ENCODE measurements at places on chromosomes 16 and 17.

GRCh38 chr16:69100071-69100691 lies 5.3 kb upstream of the HAS3 start:
- no peak for DNase-seq

DNA sequence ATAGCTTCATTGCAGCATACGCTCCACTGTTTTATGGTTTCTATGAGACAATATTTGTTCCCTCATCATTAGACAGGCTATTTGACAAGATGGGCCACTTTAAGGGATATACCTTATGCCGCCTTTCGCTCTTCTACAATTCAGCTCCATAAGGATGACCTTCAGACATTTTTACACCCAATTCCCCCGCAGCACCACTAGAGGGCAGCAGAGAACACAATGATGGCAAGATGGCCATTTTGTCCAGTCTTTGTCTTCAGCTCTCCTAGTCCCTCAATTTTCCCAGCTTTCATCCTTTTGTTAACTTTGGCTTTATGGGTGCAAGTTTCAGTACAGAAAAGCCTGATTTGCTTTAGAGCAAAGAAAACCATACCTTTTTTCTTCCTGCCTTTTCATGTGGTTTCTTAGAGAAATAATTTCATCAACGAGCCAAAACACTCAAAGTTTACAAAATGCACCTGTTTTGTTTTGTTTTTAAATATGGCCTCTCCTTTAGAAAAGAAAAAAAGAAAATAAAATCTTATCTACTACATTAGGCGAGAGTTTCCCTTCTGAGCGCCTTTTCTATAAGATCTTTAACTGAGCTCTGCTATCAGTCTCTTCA lies 355.3 kb downstream of the TOX3 start:
- DNase-seq: peak; percentile 70

DNA sequence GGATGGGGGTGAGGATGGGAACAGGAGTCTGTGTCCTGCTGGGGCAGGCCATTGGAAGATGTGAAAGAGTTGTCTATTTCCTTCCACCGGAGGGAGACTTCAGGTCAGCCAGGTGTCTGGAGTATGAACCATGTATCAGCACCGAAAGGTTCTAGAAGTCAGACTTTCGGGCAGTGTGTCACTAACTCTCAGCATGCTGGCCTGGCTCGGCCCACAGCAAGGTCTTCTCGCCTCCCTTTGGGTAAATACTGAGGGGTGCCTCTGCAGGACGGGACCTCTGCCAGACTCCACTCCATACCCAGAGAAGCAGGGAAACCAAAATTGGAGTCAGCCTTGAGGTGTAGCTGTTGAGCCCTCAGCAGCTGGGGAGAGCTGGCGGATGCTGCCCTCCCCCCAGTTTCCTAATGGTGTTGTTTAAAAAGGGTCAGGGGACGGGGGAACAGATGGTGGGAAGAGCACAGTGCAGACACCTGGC lies 507 bp downstream of the CIITA start:
- DNase-seq: no peak

- no peak for DNase-seq
These were observed 92.7 kb downstream of the TMEM100 start for GRCh38 chr17:55629995-55630394.

DNA sequence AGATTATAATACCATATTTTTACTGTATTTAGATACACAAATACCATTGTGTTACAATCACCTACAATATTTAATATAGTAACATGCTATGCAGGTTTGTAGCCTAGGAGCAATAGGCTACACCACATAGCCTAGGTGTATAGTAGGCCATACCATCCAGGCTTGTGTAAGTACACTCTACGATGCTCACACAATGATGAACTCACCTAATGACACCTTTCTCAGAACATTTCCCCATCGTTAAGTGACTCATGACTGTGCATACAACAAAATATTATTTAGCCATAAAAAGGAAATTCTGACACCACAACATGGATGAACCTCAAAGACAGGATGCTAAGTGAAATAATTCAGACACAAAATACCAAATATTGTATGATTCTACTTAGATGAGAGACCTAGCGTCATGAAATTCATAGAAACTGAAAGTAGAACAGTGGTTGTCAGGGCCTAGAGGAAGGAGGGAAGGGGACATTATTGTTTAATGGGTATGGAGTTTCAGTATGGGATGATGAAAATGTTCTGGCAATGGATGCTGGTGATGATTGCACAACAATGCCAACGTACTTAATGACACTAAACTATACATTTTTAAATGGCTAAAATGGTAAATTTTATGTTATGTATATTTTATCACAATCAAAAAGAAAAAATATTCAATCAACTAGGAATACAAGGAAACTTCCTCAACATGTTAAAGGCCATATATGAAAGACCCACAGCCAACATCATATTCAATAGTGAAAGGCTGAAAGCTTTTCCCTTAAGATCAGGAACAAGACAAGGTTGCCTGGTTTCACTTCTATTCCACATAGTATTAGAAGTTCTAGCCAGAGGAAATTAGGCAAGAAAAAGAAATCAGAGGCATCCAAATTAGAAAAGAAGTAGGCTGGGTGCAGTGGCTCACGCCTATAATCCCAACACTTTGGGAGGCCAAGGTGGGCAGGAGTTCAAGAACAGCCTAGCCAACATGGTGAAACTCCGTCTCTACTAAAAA lies 5.9 kb upstream of the C16orf87 start:
- DNase-seq: no peak

DNA sequence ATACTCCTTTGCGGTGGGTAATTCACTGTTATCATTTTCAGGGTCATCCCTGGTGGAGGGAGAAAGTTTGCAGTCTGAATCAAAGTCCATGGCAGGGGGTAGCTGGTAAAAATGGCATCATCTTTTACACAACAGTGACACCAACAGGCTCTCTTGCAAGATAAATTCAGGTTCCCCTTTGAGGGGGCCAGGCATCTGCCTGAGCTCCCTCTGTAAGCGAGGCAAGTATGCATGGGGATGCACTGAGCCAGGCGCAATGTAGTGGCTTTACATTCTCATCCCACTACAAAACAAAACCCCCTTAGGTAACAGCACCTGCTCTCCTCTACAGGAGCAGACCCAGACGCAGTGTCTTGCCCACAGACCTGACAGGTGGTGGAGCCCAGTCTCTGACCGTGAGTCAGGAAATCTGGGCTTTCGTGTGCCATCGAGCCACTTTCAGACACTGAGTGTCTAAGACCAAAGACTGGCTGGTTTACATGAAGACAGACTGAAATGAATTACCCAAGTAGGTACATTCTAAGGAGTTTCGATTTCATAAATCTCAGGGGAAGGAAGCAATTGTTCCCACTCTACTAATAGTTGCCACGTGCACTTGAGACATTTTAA lies 17.7 kb downstream of the LITAFD start:
- DNase-seq: no peak

DNA sequence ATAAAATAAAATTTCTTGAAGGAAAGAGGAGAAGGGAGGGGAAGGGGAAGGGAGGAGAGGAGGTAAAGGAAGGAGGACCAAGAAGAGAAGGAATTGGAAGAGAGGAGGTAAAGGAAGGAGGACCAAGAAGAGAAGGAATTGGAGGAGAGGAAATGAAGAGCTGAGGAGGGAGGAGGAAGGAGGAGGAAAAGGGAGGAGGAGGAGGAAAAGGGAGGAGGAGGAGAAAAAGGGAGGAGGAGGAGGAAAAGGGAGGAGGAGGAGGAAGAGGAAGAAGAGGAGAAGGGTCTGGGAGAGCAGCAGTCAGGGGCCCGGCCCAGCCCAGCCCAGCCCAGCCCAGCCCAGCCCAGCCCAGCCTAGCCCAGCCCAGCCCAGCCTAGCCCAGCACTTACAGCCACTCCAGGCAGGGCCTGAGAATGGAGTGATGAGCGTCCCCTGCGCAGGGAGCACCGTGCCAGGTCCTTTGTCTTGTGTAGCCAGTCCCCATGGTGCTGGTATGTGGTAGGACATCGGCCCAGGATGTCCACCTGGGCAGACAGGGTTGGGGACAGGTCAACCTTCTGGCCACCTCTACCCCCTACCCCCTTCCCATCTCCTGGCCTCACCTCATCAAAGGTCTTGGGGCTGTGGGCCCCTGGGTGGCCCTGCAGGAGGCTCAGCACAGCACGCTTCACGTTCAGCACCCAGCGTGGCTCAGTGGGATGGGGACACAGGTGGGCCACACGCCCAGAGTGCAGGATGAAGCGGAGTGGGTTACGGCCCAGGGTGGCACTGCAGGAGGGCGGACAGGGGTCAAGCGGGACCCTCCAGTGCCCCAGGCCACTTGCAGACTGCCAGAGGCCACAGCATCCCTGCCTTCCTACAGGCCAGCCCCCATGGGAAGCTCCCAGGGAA lies 70.9 kb downstream of the LITAF start:
- no peak for DNase-seq

GRCh38 chr17:77371888-77372443 lies 231.2 kb downstream of the SEC14L1 start:
- no peak for DNase-seq

DNA sequence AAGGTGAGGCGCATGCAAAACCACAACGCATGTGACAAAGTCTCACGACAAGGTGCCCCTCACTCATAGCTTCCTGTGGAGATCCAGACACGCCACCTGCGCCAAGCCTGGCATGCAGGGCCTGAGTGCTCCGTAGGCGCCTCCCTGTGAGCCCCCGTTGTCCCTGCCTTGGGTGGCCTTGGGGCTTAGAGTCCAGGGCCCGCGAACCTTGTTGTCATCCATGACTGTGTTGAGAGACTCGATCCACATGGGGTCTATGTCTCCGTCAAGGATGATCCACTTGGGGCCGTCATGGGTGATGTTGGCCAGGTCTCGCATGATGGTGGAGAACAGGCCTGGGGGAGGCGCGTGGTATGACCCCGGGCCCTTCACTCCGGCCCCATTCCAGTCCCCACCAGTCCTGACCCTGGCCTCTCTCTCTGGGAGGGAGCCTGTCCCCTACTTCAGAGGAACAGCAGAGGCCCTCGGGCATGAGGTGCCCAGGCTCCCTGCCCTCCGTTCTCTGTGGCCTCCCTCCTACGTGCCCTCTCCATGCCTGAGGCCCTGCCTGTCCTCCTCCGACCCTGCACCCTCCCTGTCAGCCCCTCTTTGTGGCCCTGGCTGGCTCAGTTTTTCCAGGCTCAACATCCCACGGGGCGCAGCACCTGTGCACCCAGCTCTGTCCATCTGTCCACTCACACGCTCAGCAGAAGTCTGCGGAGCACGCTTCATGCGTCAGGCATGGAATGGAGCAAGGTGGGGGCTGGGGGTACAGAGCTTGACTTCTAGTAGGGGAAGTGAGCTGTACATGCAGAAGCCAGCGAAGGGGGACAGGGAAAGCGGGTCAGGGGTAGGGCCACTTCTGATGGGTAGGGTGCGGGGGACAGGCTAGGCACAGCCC lies 85.7 kb downstream of the DNAH17 start:
- DNase-seq: no peak

DNA sequence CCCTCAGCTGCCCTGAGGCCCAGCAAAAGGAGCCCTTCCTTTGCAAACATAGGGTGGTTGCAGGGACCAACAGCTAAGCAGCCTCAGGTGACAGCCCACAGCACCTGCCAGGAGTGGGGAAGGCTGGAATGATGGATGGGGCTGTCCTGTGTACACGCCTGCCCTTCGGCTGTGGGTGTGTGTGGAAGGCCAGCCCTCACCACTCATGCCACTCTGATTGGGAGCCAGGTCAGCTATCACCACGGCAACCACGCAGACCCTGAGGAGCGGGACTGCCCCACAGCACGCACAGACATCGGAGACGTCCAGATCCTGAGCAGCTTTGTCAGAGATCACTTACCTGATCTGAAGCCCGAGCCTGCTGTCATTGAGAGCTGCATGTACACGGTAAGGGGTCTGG lies 11.9 kb downstream of the PIPOX start:
- no peak for DNase-seq

Measured in hippocampal formation (tissue), 2 donors.